CD4-positive, alpha-beta T cell treated with Interleukin-2 at 100 ng/mL for 4 hours (primary cell): ENCODE measurements at places on chromosomes 3 and 15.

DNA sequence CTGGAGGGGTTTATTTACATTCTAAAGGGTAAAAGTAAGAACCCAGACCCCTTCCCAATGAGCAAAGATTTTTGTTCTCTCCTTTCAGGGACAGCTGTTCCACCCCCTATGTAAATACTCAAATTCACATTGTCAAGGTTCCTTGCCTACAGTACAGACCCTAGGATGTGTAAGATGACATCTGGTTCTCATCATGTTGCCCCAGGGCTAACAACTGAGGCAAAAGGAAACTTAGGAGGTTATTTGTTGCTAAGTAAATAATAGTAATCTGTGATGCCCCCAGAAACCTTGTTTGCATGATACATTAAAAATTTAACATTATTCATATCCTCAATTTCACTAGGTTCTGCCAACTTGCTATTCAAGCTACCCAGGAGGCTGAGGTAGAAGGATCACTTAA lies 135.0 kb upstream of the CCNL1 start:
- DNase-seq: no peak

GRCh38 chr3:157026091-157026490 lies 133.9 kb downstream of the CCNL1 start:
- no peak for DNase-seq

- no peak for DNase-seq
Observed at GRCh38 chr15:82894971-82895520, 57.5 kb downstream of the HOMER2 start.

GRCh38 chr3:170500995-170501394 lies 82.3 kb downstream of the CLDN11 start:
- no peak for DNase-seq

DNA sequence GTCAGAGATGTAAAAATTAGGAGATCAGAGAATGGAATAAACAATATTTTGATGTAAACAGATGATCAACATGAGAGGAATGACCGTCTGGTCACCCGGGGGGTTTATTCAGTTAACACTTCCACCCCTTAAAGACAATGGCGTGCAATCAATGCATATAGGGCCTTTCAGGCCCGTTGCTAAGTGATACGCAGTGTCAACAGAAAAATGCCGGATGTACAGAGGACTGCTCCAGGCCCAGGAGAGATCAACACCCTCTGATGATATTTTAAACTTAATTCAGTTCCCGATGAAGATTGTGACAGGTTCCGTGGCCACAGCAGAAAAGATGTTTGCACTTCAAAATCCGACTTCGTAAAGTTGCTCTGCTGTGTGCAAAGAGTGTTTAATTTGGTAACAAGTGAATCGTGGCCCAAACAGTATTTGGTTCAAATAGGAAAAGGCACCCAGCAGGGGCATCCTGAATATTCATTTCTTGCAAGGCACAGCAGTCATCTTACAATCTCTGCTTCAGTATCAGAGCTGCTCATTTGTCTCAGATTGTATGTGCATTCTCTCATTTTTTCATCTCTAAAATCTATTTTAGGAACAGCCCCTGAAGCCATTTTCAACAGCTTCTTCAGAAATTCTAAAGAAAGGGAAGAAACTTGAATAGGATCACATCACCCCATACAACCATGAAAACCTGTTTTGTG lies 72.6 kb downstream of the FOXB1 start:
- no peak for DNase-seq

DNA sequence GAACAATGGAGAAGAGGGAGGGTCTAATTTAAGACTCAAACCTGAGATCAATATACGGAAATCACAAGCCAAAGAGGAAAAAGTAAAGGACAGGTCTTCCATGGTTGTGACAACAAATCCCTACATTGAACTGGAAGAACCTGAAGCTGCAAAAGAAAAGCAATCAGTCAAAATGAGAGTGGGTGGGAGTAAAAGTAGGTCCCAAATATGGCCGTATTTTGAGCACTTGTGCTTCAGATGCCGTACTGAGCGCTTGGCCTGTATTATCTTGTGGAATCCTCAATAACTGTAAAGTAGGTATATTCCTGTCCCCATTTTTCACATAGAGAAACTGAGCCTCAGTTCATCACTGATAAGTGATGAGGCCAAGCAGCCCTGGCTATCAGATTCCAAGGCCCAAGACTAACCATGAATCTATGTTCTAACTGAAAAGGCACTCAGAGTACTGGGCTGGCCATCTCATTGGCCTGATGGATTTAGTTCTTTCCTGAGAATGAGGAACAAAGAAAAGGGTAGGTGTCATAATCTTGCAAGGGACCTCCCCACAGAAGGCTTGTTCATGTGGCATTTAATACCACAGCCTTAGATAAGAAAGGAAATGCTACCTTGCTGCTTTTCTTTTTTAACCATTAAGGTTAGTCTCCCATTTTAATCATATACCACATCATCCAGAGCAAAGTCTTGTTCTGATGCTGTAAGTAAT lies 52.5 kb downstream of the LRRN1 start:
- no peak for DNase-seq

DNA sequence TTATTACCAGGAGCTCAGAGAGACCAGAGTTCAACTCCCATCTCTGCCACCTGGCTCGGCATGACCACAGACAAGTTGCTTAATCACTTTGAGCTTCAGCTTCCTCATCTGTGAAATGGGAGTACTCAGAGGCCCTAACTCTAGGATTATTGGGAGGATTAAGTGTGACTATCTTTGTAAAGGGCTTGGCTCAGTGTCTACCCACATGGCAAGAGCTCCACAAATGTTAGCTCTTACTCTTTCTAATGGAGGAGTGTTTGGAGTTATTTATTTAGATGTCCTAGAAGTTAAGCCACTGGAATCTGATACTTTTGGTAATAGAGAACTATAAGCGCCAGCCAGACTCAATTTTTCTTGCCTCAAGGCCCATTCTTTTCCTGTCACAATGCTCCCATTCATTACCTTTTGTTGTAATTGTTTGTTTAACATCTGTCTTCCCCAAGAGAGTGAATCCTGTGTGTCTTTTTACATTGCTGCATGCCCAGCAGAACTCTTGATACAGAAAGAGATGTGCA lies 12.3 kb upstream of the LMCD1 start:
- no peak for DNase-seq

DNA sequence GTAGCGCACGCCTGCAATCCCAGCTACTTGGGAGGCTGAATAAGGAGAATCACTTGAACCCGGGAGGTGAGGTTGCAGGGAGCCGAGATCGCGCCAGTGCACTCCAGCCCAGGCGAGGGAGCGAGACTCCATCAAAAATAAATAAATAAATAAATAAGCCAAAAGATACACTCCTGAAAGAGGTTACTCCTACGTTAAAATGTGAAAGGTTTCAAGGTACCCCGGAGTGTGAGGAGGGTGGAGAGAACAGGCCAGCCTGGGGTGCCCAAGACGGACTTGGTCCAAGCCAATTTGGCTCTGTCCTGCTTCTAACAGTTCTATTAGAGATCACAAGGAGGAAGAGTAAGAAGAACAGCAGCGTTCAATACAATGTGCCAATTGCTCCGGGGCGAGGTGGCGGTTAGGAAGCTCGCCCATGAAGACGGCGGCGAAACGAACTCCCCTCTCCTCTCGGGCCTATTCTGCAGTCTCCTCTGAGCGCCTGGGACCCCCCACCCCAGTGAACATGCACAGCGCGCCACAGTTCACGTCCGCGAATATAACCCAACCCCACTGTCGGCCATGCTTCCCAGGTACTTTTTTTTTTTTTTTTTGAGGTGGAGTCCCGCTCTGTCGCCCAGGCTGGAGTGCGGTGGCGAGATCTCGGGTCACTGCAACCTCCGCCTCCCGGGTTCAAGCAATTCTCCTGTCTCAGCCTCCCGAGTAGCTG lies 942 bp downstream of the ELP6 start:
- peak; percentile 24 for DNase-seq
